ENCODE measurements at places on chromosomes 1 and 21.

DNA sequence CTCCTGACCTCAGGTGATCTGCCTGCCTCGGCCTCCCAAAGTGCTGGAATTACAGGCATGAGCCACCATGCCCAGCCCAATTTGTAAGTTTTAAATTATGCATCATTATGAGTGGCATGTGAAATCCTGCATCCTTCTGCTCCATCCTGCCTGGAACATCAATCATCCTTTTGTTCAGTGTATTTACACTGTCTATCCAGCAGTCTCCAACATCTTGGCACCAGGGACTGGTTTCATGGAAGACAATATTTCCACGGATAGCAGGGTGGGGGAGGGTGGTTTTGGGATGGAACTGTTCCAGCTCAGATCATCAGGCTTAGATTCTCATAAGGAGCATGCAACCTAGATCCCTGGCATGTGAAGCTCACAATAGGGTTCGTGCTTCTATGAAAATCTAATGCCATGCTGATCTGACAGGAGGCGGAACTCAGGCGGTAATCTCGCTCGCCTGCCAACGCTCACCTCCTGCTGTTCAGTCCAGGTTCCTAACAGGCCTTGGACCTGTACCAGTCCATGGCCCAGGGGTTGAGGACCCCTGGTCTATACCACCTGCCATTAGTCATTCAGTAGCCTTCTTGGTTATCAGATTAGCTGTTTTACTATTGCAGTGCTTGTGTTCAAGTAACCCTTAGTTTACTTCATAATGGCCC, 22.2 kb upstream of the TCEA3 start:
- DNase-seq: no peak

- DNase-seq: no peak
These were observed 77.3 kb upstream of the ARID1A start for GRCh38 chr1:26618561-26618960.

DNA sequence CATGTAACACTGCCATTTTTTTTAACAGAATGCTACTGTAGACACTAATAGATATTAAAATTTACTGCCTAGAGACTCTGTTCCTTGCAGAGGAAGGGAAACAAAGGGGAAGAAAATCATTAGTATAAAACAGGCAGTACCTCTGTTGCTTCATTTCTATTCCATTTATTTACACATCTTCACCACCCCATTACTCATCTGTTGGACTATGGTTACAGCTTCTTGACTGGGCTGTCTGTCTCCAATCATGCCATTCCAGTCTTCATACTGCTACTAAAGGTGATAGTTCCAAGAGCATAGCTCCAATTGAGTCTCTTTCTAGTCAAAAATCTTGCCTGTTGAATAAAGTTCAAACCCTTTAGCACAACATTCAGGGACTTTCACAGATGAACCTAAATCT, 22.2 kb upstream of the GPR25 start:
- no peak for DNase-seq

GRCh38 chr1:246761396-246761795, 37.2 kb downstream of the SCCPDH start:
- no peak for DNase-seq

Measured in head of caudate nucleus (tissue), 42 donors.